HuH-7 (cell line): ENCODE measurements at places on chromosomes 12 and 14.

DNA sequence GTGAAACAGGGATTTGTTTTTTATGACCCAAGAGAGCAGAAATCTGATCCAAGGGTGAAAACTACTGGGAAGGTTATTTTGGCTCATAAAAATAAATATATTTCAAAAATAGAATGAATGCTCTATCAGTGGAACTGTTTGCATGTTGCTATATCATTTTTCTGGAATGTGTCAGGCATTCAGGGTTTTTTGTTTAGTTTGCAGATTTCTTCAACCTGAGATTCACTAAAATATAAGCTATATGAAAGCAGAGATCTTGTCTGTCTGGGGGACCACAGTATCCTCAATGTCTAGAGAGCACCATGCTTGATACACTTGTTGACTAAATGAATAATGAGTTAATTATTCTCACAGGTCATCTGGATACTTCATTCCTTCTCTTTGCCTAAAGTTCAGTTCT lies 165.1 kb downstream of the NUBPL start:
- DNase-seq, result no peak

DNA sequence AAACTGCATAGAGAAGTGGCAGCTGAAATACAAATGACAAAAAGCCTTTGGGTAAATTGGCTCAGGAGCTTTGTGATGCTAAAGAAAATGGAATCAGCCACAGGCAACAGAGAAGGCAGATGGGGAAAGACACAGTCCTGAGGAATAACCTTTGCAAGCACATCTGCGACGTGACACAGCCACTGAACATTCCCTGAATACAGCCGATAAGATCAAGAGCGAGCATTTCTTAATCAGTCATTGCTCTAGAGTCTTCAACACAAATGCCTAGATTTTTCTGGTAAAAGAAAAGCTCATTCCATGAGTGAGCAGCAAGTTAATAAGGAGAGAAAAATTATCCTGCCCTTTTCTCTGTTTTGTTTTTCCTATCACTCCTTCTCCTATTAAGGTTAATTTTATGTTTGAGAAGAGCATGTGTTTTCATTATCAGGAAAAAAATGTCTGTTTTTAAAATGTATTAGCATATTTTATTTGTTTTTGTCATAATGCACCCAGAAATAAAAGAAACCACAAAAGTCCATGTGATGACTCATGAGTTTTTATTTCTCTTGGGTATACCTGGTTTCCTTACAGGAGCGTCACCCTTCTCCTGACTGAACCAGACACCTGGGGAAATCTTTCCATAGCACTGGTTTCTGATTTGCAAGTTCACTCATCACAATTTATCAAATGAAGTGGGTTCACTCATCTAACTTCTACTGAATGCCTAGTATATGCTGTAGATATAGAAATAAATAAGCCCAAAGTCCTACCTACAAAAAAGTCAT lies 45.4 kb upstream of the PCED1B start:
- no peak for DNase-seq

GRCh38 chr12:114287821-114288525 lies 118.0 kb downstream of the TBX5 start:
- DNase-seq, result no peak

DNA sequence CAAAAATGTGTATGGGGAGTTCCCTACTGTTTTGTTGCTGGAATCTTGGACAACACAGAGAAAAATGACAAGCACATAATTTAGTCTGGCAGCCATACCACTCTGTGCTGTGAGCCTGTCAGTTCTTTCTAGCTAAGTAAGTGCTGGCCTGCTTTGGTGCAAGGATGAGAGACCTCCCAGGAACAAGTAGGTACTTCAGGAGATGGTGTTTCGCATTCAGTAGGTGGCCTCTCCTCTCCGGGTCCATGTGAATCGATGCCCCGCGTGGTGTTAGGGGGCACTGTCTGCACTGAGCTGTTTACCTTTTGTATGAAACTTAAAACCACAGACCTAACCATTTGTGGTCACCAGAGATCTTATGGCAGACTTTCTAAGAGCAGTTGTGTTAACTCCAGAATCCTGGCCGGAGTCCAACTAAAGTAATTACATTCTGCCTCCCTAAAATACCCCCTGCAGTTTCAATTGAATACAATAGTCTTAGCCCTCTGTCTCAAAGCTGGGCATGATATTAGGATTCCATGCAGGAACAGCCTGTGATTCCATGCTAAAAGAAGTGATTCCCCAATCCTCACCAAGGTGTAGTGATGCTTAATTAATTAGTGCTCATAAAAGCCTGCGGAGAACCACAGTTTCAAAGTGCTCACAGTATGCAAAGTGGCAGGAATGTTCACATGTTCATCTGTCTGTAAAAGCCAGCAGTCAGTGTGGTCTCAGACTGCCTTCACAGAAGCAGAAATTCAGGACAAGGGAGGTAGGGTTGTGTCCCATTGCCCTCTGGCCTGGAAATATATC lies 64.2 kb downstream of the LLPH start:
- DNase-seq, result no peak
